Amniotic epithelial cell (primary cell): ENCODE measurements at places on chromosomes 16 and 17.
A peak's percentile ranks its signal among the peaks of the same experiment; 100 is the strongest.

- no peak for DNase-seq
Measured at GRCh38 chr17:5027916-5028315, 7.3 kb downstream of the SLC52A1 start.

DNA sequence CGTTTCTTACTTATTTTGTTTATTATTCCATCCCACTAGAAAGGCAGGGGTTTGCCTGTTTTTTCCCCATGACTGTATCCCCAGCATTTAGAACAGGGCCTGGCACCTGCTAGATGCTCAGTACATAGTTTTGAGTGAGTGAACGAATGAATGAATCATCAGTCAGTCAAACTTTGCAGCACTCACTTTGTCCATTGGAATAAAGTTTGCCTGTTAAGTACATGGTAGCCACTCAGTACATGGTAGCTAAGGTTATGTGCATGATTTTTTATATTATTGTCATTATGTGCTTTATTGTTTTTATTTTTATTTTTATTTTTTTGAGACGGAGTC, 88.5 kb downstream of the CMIP start:
- no peak for DNase-seq

- DNase-seq = no peak
Measured at GRCh38 chr17:58611331-58611730, 80.5 kb downstream of the TEX14 start.

DNA sequence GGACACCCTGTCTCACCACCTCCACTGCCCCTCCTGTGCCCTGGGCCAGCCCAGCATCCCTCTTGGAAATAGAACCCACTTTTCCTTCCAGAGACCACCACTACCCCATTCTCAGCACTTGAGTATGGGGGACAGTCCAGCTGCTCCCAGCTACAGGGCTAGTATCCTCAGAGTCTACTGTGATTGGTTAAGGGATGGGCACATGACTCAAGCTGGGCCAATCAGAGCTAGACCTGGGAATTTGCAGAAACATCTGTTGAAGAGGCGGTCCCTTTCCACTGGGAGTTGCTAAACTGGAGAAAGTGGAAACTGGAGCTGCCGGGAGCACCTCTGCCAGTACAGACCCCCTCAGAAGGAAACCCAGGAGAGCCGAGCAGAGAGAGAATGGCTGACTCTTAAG, 156.6 kb downstream of the GSG1L start:
- no peak for DNase-seq

GRCh38 chr17:82918508-82918907, 78.7 kb upstream of the ZNF750 start:
- no peak for DNase-seq

- DNase-seq = peak; percentile 66
Measured at GRCh38 chr17:29136998-29137730, 43.0 kb downstream of the MYO18A start.

GRCh38 chr17:73956595-73957465, 246.6 kb upstream of the RPL38 start:
- peak; percentile 2 for DNase-seq

GRCh38 chr16:50801036-50801435, 59.1 kb downstream of the CYLD start:
- no peak for DNase-seq

GRCh38 chr17:64145375-64145750, 15.4 kb upstream of the ERN1 start:
- no peak for DNase-seq
